ENCODE measurements at places on chromosomes 16 and 17.

DNA sequence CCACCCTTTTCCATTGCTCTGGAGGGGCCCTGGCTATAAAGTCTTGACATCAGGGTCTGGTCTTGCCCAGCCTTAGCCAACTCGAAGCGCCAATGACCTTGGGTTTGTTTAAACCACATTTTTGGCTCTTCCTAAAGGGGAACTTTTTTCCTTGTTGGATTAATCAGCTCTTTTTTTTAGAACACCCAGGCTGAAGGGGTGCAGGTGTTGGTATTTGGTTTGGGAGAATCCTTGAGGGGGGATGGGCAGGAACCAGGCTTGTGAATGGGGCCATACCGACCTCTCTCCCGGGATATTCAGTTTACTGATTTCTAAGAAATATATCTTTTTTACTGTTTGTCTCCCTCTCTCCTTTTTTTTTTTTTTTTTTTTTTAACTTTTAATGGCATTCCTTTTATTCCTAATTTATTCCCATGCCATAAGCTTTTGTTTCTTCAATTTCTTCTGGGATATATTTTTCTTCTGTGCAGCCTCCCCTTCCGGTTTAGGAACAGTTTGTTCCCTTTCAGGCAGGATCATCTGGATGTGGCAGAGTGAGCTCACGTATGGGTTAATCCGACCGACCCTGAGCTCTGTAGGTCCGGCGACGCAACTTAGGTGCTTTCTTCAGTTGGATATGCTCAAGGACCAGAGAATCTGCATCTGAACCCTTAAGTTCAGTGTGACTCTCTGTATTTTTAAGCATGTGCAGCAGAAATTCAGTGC lies 129.5 kb downstream of the ABCC6 start:
- DNase-seq: no peak

GRCh38 chr17:39283896-39284295 lies 58.2 kb upstream of the STAC2 start:
- DNase-seq: no peak

- no peak for DNase-seq
These were observed 2447.0 kb downstream of the TP53TG3F start for GRCh38 chr16:35906440-35906839.

DNA sequence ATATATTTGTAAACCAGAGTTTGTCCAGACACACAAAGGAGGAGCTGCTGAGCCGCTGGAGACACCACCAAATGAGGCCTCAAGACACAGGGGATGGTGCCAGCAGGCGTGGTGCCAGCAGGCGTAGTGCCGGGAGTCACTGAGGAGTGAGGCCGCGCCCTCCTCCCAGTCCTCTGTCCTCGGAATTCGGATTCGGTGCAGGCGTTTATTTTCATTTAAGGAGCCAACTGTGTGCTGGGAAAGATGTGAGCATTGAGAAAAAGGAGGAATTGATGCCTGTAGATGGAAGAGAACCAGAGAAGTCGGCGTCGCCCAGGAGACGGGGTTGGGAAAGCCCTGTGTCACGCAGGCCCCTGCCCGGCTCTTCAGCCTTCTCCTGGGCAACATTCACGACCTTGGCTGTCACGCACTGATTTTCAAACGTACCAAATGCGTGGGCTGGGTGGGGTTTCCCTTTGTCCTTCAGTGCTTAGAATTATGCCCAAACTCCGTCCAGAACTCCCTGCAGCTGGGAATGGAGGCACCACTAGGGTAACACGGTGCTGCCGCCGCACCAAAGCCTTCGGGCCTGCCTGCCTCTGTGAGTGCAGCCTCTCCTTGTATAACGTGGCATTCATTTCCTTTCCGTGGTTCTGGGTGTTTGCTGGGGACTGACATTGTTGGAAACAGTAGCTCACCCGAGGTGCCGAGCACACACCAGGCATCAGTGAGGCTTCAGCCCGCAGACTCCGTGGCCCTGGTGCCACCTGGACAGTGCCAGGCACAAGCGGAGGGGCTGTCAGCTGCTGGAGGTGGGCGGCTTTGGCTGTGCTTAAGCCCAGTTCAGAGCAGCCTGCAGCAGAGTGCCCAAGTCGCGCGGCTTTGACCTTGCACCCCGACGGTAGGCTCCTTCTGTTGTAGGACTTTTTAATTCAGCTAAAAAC lies 49.0 kb upstream of the CHMP6 start:
- no peak for DNase-seq

All from stimulated activated CD4-positive, alpha-beta T cell treated with anti-CD3 and anti-CD28 coated beads, Interleukin-2, amount 100 ng/mL, for 48 hours (primary cell).